Hematopoietic multipotent progenitor cell treated with erythropoietin and hydrocortisone succinate and interleukin-3 and kit ligand, for 4 days (in vitro differentiated cells): ENCODE measurements at places on chromosomes 6 and 20.

- DNase-seq = no peak
These were observed 8.0 kb downstream of the DNPH1 start for GRCh38 chr6:43221046-43221972.

- DNase-seq = peak; percentile 64
These were observed 10.3 kb upstream of the RNF24 start for GRCh38 chr20:4025679-4026078.

DNA sequence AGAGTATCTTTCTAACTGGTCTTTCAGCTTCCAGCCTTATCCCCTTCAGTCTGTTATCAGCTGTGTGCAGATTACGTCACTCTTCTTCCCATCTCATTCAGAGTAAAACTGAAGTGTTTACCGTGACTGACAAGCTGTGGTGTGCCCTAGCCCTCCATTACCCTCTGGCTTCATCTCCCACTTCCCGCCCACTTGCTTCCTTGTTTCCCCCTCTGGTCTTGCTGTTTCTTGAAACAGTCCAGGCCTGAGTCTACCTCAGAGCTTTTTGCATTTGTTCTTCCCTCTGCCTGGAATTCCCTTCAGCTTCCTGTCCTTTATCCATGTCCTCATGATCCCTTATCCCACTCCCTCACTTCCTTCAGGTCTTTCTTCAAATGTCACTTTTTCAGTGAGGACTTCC lies 66.9 kb downstream of the CARMIL1 start:
- peak; percentile 49 for DNase-seq

DNA sequence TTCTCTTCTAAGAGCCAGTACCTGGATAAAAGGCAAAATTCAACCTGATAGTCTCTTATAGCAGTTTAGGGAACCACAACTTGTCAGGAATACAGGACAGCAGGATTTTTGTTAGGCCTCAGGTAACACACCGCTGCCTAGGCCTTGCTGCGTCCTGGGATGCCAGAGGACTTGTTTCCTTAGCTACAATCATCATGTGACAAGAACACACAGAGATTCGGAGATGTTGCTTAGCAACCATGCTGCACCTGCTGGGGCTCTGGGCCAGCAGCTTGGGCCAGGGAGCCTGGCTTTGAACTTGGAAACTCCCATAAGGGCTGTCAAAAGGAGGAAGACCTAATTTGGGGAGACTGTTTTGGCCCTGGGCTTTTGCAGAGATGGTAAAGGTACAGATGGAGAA lies 36.1 kb upstream of the CHD6 start:
- no peak for DNase-seq

- DNase-seq = no peak
These were observed 106.1 kb downstream of the TNFAIP3 start for GRCh38 chr6:137973201-137973600.

- DNase-seq = no peak
These were observed 106.7 kb upstream of the AHI1 start for GRCh38 chr6:135604035-135604860.

DNA sequence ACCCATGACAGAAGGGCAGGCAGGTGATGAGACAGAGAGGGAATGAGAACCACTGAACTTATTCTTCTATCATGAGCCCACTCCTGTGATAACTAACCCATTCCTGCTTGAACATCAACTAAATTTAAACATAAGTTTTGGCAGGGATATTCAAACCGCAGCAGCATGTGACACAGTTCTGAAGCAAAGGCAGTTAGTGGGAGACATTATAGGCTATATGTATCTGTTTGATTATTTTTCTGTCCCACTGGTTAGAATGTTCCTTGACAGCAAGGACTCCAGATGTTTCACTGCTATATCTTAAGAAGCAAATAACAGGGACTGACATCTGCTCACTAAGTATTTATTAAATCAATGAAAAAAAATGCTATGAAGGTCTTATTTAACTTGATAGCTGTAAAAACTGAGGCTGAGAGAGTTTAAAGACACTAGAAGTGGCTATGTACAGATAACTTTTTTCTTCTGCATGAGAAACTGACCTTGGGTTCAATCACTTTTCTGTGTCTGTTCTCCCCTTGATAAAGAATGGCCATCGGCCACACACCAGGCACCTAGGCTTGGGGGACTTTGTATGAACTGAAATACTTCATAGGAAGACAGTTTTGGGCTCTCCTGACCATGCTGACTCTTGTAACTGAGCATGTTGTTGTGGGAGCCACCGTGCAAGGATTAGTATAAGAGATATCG lies 90.9 kb downstream of the CEP162 start:
- DNase-seq = no peak

- no peak for DNase-seq
These were observed 24.6 kb upstream of the BMP7 start for GRCh38 chr20:57291003-57291402.

- no peak for DNase-seq
These were observed 51.3 kb downstream of the GRM4 start for GRCh38 chr6:34094474-34095135.

DNA sequence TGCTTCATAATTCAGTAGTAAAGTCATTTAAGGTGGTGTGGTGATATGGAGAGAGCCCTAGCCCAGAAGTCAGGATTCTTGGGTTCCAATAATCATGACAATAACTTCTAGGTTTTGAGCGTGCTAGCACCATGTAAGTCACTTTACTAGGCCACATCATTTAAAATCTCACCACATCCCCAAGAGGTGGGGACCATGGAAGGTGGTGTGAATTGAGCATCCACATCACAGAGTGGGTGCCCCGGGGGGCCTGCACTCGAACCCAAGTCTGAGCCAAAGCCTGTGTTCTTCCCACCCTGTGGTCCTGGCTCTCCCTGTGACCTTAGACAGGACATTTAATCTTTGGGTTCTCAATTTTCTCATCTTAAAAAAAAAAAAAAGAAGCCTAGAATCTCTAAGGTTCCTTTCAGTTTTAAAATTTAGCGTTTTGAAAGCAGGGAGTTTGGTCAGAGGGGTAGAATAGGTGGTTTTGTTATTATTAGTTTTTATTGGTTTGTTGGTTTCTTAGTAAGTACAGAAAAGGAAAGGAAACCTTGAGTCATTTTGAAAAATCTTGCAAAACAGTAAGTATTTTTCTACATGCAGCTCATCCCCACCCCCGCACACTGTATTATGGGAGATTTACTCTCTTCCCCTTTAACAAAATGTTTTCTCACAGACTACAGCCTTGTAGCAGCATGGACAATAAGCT lies 26.4 kb downstream of the ARMC2 start:
- peak; percentile 63 for DNase-seq

DNA sequence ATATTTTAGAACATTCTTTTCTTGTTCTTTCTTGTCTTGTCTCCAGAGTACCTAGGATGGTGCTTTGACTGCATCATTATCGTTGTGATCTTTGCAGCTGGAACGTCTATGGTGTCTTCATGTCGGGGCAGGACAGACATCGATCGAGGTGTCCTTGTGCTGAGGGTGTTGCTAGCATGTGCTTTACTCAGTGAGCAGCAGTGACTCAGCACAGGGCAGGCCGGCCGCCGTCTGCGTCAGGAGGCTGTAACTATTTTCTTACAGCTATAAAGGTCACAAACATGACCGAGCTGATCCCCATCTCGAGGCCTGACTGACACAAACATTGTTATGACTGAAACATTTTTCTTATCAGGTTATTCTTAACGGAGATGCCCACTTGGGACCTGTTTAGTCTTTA lies 14.9 kb upstream of the CTCFL start:
- no peak for DNase-seq

GRCh38 chr6:43837507-43837906 lies 67.5 kb downstream of the VEGFA start:
- no peak for DNase-seq

DNA sequence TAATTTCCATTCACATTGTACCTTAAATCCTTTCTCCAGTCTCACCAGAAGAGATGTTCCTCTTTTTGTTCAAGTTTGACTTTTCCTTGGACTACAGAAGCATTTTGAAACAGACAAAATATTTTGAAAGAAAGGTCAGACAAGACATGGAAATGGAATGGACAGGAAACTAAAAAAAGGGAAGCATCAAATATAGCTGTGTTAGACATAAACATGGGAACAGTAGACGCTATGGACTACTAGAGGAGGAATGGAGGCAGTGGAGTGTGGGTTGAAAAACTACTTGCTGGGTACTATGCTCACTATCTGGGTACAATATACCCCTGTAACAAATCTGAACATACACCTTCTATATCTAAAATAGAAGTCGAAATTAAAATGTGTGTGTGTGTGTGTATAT lies 4.1 kb upstream of the FAM135A start:
- DNase-seq = no peak

DNA sequence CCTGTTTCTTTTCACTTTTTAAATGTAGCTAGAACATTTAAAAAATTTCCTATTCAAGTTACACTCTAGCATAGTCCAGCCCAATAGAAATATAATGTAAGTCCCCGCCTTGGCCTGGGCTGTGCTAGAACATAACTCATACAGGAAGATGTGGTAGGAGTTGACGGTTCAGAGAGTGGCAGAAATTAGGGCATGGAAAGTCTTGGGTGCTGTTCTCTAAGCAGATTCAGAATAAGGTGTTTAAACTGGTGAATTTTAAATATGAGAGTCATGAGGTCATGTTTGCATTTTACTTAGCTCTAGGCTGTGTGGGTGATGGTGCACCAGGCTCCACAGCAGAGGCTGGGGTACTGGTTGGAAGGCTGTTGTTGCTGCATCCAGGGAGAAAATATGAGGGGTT lies 256.5 kb downstream of the FARS2 start:
- peak; percentile 22 for DNase-seq

DNA sequence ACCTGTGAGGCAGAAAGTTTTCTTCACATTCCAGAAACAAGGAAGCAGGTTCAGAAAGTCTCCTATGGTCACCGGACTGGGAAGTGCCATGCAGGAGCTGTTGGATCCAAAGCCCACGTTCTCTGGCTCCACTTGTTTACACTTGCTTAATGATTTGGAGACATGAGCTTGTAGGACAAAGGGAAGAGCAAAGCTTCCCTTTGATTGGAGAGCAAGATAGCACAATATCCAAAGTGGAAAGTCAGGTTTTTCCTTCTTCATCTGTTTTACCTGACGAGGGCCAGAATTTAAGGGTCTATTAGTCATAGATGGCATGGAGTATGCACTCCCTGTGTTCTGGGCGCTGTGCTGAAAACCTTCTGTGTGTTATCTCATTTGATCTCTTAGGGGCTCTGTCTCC lies 81.2 kb downstream of the PDE7B start:
- no peak for DNase-seq

DNA sequence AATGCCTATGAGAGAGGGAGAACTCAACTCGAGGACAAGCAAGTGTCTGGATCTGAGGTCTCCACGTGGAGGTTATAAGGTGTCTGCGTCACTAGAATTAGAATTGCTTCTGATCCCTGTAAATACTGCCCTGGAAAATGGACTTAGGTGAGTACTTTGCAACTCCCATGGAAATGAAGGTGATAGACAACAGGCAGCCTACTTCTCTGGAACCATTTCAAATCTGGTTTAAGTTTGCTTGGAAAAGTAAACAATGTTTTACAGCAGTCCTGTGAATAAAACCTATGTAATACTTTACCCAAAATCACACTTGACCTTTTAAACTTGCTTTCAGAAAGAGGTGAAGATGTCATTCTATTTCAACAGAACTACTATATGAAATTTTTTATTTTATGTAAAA lies 70.1 kb upstream of the TENT5A start:
- DNase-seq = no peak

DNA sequence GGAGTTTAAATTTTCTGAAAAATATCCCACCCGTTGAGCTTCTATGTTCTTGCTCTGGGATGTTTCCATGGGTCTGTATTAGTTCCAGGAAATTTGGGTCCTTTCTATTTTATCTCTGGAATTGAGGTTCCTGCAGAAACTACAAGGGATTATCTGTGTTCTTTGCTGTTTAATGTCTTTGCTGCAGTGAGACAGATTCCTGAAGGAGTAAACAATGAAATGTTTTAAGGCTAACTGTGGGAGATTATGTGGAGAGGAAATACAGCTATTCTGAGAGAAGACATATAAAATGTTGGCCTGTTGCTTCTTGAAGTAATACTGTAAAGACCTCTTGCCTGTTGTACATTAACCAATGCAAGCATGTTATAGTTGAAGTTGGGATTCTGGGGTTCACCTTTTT lies 43.5 kb downstream of the SAMD5 start:
- DNase-seq = no peak

- no peak for DNase-seq
These were observed 178.2 kb upstream of the HS3ST5 start for GRCh38 chr6:114520976-114521375.

DNA sequence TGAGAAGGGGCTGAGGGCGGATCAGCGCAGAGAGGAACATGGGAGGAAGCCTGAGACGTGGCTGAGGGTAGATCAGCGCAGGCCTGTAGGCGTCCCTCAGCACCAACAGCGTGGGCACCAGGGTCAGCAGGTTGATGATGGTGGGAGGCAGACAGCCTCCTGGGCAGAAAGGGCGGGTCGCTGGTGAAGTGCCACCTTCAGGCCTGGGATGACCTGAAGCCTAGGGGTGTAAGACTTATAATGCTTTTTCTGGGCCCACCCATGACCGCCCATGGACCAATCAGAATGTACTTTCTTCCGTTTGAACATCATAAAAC lies 462.1 kb downstream of the TBC1D32 start:
- no peak for DNase-seq

DNA sequence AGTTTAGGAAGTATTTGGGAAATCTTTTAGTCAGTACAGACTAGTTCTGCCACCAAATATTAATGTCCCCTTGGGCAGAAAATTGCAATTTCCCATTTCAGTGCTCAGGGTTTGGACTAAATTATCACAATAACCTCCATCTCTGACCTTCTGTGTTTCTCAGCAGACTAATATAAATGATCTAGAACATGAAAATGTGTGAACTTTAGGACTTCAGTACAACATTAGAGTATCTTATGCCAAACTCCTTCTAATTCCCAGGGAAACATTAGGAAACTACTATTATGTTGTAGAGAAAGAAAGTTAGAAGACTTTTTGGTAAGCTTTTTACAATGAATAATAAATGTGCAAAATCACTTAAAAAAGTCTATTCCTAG lies 1087.6 kb upstream of the CITED2 start:
- DNase-seq = no peak

DNA sequence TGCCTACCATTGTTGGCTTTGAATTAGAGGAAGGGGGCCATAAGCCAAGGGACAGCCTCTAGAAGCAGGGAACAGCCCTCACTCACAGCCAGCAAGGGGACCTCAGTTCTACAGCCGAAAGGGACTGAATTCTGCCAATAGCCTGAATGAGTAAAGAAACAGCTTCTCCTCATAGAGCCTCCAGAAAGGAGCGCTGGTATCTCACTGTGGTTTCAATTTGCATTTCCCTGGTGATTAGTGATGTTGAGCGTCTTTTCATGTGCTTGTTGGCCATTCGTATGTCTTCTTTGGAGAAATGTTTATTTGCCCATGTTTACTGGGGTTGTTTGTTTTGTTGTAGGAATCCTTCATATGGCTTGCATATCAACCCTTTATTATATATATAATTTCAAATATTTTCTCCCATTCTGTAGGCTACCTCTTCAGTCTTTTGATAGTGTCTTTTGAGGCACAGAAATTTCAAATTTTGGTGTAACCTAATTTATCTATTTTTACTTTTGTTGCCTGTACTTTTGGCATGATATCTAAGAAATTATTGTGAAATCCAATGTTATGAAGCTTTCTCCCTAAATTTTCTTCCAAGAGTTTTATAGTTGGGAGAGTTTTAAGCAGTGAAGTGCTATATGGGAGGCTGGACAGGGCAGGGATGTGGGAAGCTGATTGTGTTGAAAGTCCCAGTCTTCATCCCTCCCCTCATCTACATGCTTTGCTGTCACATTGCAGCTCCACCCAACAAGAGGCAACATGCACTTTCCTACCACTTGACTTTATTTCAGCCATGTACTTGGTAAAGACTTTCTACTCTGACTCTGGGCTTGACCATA lies 82.3 kb upstream of the SHLD1 start:
- DNase-seq = no peak

- peak; percentile 14 for DNase-seq
These were observed 91.0 kb upstream of the SLC24A3 start for GRCh38 chr20:19121463-19121862.

GRCh38 chr6:92446052-92446451 lies 973.3 kb downstream of the EPHA7 start:
- no peak for DNase-seq
